ENCODE measurements at places on chromosomes 7 and 10.

DNA sequence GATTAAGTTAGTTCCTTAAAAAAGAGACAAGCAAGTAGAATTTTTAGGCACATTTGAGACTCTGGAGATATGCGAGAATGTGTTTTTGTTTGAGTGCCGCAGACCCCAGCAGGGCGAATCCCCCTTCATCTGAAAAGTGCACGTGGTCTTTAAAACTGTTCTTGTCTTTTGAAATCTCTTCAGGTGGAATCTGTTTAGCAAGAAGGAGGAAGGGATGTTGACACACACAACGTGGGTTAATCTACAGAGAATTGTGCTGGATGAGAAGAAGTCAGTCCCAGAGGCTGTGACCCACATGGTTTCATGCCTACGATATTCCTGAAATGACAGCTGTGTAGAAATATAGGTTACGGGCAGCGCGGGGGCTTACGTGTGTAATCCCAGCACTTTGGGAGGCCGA lies 27.1 kb upstream of the ZFAND2A start:
- no peak for DNase-seq

GRCh38 chr7:158102897-158103296 lies 484.7 kb downstream of the PTPRN2 start:
- no peak for DNase-seq

GRCh38 chr10:43268491-43268890 lies 1.6 kb upstream of the RASGEF1A start:
- no peak for DNase-seq

- DNase-seq, result no peak
Measured at GRCh38 chr7:151400626-151401315, 9.1 kb downstream of the WDR86 start.

GRCh38 chr10:86960863-86961434 lies 2.5 kb downstream of the SNCG start:
- DNase-seq, result no peak

- DNase-seq, result peak; percentile 34
Measured at GRCh38 chr7:82810558-82811259, 352.0 kb downstream of the PCLO start.

GRCh38 chr10:5665373-5666007 lies 905 bp downstream of the ASB13 start:
- DNase-seq, result no peak

DNA sequence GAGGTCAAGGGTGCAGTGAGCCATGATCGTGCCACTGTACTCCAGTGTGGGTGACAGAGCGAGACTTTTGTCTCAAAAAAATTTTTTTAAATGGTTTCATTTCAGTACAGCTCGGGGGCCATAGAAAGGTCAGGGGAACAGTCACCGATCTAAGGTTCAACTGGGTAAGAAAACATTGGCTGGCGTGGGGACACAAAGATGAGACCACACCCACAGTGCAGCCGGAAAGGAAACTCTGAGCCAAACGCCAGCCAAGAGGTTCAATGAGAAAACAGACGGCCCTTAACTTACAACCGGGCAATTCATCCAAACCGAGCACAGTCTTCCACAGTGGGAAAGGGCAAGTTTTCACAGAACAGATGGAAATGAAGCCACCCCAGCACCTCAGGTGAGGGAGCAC lies 65.1 kb downstream of the SLC37A3 start:
- DNase-seq, result no peak

DNA sequence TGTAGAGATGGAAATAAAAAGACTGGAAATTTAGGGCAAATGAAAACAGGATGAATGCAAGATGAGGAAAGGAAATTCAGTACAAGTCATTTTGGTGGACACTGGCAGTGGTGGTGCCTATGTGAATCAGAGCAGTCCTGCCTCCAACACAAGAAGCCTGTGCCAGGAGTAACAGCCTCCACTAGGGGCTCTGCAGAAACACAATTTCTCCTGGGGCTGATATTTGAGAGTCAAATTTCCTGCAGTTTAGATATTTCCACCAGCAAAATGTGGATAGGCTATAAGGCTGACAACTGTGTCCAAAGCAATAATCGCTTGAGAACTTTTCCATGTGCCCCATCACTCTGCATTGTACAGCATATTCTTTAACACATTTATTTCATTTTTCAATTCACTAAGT lies 4.7 kb upstream of the PLXDC2 start:
- peak; percentile 48 for DNase-seq

DNA sequence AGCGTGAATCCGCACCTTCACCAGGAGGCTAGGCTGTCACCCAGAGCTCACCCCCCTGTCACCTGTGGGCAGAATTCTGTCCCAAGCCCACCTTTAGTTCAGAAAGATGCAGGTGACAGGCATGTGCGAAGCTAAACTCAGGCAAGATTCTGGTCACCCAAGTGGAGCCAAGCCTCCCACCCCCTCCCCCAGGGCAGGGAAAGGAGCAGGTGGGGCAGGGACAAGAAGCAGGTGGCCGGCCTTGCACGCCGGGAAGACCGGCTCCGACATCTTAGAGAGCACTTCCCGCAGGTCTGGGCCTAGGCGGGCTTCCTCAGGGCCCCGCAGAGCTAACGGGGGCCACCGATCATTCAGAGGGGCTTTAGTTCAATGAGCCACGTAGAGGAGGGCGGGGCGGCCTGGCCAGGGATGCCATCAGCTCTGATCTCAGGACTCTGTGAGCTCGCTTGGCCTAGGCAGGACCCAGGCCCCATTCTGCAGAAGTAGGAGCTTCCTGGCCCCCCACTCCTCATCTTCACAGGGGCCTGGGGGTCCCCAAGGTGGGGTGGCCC lies 19.9 kb downstream of the UNCX start:
- no peak for DNase-seq

GRCh38 chr10:58951746-58952145 lies 224.7 kb upstream of the PHYHIPL start:
- DNase-seq, result no peak

- DNase-seq, result no peak
Measured at GRCh38 chr7:72032934-72033333, 379.2 kb downstream of the CALN1 start.

- no peak for DNase-seq
Measured at GRCh38 chr7:13061115-13061514, 373.7 kb downstream of the ARL4A start.

GRCh38 chr7:1963575-1963974 lies 269.2 kb downstream of the MAD1L1 start:
- no peak for DNase-seq

- no peak for DNase-seq
Measured at GRCh38 chr7:133539016-133539415, 286.1 kb downstream of the EXOC4 start.

GRCh38 chr7:24842449-24843241 lies 85.4 kb upstream of the GSDME start:
- no peak for DNase-seq

GRCh38 chr10:103064956-103065355 lies 128.1 kb downstream of the NT5C2 start:
- no peak for DNase-seq

- no peak for DNase-seq
Measured at GRCh38 chr7:27142580-27143022, 880 bp downstream of the HOXA5 start.

DNA sequence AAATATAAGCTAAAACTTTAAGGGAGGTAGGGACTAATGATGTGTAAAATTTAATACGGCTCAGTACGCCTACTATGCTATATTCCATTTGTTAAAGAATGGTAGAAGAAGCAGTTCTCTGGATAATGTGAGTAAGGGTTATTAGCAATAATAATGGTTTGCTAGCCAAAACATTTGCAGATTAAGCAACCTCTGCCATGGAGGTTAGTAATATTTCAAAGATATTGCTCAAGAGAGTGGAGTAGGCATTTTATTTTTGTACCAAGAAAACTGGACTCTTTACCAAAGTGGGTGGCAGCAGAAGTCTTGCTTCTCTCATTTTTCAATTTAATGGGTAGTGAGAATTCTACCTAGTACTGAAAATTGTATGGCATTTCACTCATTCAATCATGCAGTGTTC lies 158.9 kb upstream of the TMEM106B start:
- DNase-seq, result no peak

DNA sequence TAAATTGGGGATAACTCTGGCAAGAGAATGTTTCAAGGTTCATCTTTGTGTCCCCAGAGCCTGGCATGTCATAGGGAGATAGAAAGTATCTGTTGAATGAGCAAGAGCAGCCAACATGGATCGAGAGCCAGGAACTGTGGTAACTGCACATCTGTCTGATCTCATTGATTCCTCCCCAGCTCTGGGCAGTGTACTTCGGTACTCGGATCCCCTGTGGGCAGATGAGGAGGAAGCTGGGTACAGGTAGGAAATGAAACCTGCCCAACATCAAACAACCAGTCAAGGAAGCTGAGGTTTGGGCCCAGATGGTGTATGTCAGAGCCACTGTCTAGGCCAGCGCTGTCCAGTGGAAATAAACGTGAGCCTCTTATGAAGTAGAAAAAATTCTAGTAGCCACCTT lies 76.4 kb downstream of the GRK5 start:
- DNase-seq, result no peak

DNA sequence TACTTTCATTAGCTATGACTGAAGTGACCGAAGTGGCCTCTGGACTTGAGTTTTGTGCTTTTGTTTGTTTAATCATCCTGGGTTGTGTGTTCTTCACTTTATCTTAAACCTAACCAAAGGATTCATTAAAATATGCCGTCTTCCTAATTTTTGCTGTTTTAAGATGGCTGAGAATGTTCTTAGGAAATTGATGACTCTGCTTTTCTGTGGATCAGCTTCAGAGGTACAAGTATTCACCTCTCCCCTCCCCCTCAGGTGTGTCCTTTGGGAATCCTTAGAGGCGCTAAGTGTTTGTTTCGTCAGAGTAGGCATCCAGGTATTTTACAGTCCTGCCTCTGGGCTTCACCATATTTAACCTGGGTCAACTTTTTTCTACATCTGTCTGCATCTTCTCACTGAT lies 1.1 kb downstream of the CCDC126 start:
- no peak for DNase-seq

Data from D341Med (cell line).